ENCODE measurements at places on chromosomes 7 and 10.

DNA sequence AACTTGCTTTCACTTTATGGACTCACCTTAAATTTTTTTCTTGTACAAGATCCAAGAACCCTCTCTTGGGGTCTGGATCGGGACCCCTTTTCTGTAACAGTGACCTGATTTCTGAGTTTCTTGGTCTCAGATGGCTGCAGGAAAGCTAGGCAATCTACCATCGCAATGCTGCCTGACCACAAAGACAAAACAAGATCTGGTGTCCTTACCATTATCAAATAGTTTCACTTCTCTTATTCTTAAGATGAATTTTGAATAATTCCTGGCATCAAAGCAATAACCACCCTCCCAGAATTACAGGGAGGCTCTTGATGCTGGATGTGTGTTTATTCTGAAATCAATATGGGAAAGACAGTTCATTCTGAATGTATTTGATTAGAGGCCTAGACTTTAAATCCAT lies 77.4 kb upstream of the FRMD4A start:
- no peak for DNase-seq

- no peak for DNase-seq
Measured at GRCh38 chr7:37348982-37349381, 99.7 kb downstream of the ELMO1 start.

DNA sequence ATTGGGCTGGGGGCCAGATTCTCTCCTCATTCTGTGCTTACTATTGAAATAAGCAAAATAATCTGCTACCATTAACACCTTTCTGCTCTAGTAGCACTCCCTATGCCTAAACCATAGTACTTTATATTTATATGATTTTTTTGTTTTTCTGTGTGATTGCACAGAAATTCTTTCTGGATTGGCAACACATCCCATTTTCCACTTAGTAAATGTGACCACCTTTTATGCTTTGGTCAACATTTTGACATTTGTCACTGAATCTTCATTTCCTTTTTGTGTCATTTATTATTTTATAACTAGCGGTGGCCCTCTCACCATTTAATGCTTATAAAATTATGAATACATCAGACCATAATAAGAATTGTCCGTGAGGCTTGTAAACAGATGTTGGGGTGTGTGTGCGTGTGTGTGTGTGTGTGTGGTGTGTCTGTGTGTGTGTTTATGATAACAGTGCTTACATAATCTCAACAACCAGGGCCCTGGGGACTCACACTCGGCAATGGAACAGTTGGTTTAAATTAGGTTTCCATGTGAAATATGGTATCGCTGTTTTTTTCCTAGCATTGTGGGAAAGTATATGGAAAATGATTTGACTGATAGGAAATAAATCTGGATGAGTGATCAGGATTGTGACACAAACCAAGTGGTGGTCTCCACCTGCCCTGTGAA lies 138.9 kb downstream of the NOC3L start:
- DNase-seq, result no peak

DNA sequence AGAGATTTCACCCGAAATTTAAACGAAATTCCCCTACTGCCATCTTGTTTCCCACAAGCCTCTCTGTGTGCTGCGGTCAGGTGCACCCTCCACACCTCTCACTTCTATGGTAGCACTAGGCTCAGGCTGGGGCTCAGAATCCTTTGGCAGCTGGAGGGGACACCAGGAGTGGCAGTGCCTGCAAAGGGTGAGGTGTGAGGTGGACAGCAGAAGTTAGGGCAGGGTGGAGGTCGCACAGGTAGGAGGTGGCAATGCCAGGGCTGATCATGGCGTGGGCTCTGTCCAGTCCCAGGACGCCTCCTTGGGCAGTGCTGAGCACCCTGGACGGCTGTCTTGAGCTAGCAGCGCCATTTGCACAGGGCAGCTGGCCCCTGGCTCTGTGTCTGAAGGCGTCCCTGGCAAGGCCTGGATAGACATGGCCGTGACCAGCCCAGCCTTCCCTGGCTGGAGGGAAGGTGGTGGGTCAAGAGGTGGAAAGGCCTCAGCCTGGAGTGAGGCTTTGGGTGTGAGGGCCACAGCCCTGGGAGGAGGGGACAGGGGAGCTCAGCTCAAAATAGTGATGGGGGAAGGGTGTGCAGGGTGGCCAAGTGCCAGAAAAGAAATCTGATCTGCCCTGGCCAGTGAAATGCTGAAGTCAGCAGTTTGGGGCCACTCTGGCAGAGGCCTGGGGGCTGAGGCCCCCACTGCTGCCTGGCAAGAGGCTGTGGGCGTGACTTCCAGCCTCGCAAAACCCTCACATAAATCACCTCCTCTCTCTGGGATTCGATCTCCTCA lies 40.0 kb downstream of the ZCCHC24 start:
- DNase-seq, result no peak

- DNase-seq, result no peak
Measured at GRCh38 chr7:63067897-63068585, 930.6 kb upstream of the ZNF722 start.

- DNase-seq, result no peak
Measured at GRCh38 chr10:7412237-7412927, 1.5 kb upstream of the SFMBT2 start.

DNA sequence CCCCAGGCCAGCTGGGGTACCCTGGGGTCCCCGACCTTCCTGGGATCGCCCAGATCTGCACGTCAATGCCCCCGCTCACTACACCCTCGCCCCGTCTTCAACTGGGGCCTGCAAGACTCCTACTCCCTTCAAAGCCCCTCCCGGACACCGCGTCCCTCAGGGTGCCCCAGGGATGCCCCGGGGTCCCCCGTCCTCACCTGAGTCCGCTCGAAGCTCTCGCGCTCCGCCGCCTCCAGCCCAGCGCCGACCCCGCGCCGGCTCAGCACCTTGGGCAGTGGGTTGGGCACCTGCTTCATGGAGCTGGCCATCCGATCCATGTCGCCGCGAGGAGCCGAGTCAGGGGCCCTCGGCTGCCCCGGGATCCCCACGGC lies at the start of gene HIP1:
Gene HIP1, minus strand, starts transcription at position 338 of the 371 bp plus-strand sequence. Its CDS starts 21 bp downstream, at position 317.
- DNase-seq, result no peak

GRCh38 chr10:68052463-68052862 lies 22.6 kb downstream of the HERC4 start:
- DNase-seq, result no peak

- DNase-seq, result no peak
Measured at GRCh38 chr10:1063232-1063865, 7.2 kb downstream of the WDR37 start.
